ENCODE measurements at places on chromosomes 1 and 21.
A peak's percentile ranks its signal among the peaks of the same experiment; 100 is the strongest.

DNA sequence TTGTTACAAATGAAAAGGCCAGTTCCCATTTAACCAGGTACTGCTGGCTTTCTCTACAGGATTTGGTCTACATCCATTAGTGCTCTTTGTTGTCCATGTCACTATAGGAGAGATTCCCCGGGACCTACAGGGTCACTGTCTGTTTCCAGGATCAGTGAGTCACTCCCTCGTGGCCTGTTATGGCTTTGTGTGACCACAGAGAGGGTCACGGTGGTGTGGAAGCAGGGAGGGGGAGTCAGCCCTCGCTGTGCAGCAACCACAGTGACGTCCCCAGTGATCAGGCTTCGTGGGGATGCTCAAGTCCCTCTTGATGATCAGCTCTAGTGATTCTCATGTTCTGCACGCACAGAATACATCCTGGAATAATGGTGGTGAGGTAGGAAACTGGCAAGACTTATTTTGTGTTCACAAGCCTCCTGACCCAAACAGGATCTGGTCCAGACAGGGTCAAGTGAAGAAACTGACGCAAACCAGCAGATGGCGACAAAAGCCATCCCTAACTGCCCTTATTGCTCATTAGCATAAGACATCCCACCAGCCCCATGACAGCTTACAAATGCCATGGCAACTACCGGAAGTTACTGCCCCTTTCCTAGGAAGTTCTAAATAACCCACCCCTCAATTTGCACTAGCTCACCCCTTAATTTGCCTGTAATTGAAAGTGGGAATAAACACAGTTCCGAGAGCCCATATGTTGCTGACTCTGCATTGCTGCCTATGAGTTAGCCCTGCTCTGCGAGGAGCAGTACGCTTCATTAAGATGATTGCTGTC, 98.5 kb downstream of the DISC1 start:
- peak; percentile 12 for DNase-seq

DNA sequence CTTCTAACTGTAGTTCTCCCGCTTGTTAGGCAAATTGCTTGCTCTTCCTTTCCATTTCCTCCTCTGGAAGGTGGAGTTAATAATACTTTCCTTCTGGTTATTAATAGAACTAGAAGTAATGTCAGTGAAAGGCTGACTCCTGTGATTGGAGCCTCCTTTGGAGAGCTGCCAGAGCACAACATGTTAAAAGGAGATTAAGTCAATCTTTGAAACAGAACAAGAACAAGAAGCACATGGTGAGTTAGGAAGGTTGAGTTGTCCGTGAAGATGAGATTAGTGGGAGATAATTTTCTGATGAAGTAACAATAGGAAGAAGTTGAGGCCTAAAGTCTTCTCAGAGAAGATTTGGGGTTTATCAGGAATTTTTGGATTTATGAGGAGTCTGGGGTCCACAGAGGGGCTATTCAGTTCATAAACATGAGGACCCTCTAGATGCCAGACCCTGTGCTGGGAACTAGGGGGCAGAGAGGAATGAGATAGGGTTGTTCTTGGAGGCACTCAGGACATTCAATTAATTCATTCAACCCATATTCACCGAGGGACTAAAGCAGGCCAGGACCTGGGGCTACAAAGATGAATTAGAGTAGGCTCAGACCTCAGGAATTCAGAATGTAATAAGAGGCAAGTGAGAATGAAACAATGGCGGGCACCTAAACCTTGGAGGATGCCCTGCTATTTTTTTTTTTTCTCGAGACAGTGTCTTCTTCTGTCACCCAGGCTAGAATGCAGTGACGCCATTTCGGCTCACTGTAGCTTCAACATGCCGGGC, 40.7 kb upstream of the DHCR24 start:
- DNase-seq = peak; percentile 40

DNA sequence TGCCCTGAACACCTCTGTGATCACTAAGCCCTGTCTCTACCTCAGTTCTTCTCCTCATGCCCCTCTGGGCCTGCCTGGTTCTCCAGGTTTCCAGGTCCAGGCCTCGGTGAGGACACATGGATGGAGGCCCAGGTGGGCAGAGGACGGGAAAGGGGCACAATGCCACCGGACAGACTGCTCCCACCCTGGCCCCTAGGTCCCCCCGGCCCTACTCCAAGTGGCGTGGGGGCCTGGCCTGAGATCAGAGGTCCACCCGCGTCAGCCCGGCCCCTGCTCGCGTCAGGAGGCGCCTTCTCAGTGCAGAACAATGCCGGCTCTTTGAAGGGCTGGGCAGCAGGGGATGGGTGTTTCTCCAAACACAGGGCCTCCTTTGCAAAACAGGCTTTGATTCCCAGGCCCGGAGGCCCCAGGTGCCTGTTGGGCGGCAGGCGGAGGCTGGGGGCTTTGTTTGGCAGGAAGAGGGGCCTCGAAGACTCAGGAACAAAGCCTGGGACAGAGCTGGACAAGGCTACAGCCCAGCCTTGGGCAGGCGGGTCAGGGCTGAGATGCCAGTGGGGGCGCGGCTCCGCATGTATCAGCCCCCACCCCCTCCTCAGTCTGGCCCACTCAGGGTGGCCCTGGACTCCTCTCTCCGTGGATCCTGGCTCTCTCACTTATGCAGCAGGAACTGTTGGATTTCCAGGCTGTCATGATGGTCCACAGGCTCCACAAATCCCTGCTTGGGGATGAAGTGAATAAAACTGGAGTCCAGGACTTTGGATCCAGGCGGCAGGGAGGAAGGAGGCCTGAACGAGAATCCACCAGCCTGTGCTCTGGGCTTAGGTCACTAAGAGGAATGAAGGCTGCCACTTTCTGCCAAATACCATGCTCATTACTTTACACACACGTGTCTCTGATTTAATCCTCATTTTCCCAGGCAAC, 77.4 kb upstream of the SLC2A1 start:
- no peak for DNase-seq

- DNase-seq = peak; percentile 60
These were observed 24.4 kb downstream of the RRAGC start for GRCh38 chr1:38834937-38835827.

DNA sequence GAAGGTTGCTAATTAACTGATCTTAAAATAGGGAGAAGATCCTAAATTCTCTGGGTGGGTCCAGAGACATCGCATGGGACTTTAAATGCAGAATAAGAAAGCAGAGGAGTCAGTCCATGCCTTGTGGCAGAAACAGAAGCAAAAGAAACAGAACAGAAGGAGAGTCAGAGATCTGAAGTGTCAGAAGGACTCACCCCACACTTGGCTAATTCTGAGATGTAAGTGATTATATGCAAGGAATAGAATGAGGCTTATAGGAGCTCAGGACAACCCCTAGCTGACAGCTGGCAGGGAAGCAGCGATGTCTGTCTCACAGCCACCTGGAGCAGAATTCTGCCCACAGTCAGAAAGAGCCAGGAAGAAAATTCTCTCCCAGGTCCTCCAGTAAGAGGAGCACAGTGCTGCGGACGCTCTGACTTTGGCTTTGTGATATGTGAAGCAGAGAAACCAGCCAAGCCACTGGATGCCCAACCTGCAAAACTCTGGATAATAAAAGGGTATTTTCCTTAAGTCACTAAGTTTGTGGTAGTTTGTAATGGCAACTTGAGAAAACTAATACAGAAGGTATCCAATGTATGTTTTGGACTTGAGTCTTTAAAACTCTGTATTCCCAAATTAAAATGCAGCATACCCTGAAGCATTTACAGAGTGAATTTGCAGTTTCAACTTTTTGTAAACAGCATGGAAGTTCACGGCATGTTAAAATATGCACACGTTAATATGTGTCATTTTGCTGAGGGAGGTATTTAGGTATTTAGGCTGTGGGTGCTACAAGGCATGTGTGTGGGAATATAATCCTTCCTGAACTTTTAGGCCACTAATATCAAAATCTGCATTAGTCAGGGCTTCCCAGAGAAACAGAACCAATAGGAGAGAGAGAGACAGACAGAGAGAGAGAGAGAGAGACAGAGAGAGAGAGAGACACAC, 388.5 kb downstream of the PCP4 start:
- no peak for DNase-seq

DNA sequence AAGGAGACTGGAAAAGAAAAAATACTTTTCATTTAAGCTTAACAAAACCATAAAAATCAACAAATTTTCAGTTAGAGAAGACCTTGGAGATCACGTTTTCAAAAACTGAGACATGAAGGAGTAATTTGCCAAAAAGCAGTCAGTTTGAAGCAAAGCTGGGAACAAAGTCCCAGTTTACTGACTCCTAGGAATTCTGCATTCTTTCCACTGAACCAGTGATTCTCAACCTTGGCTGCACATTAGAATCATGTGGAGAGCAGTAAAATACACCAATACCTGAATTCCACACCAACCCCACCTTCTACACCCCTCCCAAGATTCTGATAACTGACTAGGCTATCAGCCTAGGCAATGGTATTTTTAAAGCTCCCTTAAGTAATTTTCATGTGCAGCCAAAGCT, 73.5 kb downstream of the PRPF38A start:
- DNase-seq = no peak

DNA sequence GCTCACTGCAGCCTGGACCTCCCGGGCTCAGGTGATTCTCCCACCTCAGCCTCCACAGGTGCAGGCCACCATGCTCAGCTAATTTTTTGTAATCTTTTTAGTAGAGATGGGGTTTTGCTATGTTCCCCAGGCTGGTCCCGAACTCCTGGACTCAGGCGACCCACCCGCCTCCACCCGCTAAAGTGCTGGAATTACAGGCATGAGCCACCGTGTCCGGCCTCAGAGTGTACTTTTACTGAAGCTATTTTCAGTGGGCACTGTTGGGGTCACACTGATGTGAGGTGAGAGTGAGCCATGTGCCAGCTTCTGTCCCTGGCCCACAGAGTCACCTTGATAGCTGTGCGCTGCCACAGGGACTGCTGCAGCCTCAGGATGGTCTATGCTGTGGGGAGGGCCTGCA, 25.3 kb upstream of the HHAT start:
- DNase-seq = no peak

DNA sequence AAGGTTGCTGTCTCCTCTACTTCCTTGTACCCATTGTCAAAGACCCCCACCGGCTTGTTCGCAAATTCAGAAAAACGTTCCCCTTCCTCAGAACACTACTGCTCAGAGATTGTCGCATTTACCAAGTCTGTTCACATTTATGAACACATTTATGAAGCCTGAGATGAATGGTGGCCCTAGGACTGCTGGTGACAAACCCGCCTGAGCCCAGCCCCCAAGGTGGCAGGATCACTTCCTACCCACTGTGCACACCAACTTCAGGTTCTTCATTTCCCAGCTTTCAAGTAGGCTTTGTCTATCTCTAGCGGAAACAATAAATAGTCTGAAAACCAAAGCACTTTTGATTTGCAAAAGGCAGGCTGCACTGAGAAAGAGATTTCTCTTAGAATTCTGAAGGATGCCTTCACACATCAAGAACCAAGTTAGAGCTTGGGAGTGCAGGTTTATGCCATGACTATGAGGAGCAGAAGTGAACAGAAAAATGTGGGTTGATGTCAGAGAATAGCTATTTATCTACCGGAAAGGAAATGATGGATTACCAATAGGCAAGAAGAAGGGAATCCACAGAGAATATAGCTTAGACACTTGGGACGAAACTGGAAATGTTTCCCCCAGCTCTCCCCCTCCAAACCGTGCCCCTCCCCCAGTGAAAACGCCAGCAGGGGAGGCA, 200.5 kb downstream of the TOMM20 start:
- DNase-seq = no peak

DNA sequence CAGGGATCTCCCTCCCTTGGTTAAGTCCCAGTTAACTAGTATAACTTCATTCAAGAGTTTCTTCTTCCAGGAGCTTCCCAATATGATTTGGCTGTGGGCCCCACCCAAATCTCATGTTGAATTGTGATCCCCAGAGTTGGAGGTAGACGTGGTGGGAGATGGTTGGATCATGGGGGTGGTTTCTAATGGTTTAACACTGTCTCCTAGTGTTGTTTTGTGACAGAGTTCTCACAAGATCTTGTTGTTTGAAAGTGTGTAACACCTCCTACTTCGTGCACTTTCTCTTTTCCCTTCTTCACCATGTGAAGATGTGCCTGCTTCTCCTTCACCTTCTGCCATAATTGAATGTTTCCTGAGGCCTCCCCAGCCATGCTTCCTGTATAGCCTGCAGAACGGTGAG, 251.8 kb upstream of the FGGY start:
- DNase-seq = no peak

- DNase-seq = no peak
These were observed 38.3 kb downstream of the ZFYVE9 start for GRCh38 chr1:52180176-52180575.

DNA sequence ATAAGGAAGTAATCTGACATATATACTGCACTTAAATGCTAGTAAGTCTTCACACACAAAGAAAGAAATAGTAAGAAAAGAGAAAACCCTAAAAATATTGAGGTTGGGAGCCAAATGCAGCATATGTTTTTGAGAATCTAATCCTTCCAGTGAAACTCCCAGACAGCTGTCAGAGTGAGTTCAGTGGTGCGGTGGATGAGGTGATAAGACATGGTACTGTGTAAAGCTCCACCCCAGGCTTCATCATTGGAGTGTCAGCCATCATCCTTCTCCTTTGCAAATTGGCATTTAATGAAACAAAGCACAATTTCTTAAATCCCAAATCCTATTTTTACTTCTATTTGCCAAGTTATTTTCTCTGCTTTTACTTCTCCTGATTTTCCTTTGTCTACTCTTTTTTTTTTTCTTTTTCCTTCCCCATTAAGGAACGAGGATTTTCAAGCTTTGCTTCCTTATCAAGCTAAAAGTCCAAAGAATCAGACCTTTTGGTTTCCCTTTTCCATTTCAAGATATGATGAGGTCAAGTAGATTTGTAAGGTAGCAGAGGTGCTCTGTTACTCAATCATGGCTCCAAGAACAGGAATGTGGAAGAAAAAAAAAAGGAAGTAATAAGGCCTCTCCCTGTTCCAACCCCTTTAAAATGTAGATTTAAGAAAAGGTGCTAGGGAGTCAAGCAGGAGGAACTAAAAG, 343.3 kb downstream of the SETD4 start:
- DNase-seq = no peak

Measured in smooth muscle cell of the brain vasculature (primary cell).